Islet precursor cell (in vitro differentiated cells): ENCODE measurements at places on chromosomes 4 and X.

DNA sequence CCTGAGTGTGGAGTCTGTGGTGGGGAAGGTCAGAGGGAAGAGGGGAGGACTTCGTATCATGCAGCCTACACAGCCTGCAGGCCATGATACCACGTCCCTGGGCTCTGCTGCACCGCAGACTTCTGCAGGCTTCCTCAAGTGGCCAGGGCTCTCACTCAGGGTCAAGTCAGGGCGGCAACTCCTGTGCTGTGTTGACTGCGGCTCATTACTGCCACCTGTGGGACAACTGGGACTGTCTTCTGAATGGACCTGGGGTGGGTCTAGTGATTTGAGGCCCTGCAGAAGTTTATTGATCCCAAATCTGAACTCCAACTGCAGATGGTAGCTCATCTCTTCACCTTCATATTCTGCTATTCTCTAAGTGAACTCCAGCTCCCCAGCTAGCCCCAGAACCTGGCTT, 167.1 kb downstream of the NSUN7 start:
- peak; percentile 79 for DNase-seq

- no peak for DNase-seq
Observed at GRCh38 chr4:23770011-23770410, 119.8 kb downstream of the PPARGC1A start.

DNA sequence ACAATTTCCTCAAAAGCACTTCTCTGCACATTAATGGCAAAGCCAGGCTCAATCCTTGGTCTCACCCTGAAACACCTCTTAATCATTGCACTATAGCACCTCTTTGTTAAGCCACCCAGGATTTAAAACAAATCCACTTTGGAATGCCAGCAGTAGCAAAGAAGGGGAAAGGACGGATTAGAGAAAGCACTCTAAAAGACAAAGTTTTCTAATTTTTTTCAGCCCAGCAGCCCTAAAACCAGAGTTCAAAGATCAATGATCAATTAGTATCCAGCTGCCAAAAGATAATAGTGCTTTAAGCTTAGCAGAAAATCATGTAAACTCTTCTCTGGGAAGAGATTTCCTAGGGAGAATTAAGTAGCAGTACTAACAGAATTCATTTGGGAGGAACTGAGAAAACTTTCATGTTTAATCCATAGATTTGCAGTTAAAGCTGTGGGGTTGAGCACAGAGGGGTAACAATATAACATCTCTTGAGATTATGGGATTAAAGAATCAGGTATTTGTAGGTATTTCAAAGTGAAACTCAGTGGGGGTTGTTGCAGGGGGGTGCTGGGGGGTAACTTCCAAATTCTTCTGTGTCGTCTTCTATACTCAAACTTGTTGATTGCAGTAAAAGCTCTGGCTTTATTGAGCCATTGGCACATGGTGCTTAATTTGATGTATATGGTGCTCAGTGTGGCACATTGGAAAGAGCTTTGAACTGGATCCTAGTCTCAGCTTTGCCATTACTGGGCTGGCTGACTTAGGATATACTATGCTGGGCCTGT, 61.8 kb downstream of the LRRC66 start:
- DNase-seq = no peak

DNA sequence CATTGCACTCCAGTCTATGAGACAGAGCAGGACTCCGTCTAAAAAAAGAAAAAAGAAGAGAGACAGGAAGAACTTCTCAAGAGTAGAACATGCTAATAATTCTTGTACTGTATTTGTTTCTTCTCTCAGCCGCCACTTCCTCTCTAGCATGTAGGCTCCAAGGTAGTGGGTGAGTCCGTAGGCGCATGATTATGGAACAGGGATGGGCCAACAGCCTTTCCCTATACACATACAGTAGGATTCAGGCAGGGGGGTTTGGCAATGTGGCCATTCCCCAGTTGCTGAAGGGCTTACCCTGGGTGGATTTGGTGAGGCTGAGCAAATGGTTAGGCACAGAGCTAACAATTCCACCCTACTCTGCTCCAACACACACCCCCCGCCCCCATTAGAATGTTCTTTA, 35.0 kb upstream of the APLN start:
- DNase-seq = peak; percentile 41

- no peak for DNase-seq
Observed at GRCh38 chr4:30543057-30543456, 177.1 kb upstream of the PCDH7 start.

DNA sequence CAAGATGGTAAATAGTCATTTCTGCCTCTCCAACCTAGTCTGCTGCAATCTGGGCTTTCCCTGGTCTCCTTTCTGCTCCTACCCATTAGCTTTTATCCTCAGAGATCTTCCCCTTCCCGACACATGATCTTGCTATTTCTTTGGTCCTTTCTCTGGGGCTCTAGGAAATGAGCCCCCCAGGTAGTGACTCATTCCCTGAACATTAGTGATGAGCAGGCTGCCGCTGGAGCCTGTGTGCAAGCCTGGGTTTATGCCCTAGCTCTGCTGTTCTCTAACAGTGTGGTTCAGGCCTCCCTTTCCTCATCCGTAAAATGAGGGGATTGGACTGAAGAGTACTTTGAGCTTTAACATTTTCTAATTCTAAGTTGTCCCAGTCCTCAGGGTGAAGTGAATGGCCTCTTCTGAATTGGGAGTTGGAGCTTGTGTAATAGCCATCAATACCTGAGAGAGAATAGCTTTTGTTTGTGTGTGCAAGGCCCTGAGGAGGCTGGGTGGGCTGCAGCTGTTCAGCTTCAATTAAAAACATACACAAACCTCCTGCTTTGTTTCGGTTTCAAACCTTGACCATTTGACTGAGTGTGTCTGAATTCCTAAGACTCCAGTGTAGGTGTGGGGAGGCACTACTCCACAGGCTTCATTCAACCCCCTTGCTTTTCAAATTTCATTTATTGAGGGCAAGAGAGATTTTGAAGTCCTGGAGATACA, 115.6 kb upstream of the SCML1 start:
- DNase-seq = no peak

- no peak for DNase-seq
Observed at GRCh38 chr4:52964561-52965101, 102.5 kb downstream of the RASL11B start.
